ENCODE measurements at places on chromosomes 2 and 18.

GRCh38 chr2:80075719-80076118 is 228.8 kb downstream of the LRRTM1 start:
- H3K27ac ChIP-seq, result no peak overlapping the region
- DNase-seq, result no peak
- no peak overlapping the region for H3K4me3 ChIP-seq
- no peaks in the 10 kb centered on the region for H3K27me3 ChIP-seq
- no peaks in the 10 kb centered on the region for H3K36me3 ChIP-seq

DNA sequence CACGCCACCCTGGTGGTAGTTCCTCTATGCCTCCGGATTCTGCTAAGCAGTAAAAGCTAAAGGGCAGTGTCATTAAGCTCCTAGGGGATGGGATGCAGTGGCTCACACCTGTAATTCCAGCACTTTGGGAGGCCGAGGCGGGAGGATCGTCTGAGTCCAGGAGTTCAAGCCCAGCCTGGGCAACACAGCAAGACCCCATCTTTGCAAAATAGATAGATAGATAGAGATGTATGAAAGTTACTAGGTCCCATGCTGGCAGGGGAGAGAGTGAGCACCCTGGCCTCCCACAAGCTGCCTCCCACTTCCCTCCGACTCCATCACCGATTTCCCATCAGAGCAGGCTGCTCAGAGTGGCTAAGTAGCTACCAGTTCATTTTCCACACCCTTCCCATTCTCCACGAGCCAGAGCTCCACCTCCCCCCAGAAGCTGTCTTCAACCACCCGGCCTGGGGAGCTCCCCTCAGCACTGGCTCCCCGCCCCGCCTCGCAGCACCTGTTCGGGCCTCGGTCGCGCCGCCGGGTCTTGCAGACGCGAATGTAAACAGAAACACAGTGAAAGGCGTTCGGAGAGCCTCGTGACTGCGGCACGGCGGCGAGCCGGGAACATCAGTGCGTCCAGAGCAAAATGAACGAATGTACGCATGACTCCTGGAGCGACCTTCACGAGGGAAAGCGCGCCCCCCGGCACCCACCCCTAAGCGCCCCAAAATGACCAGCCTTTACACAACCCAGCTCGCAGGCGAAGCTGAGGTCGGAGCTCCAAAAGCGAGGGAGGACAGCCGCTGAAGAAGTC is 598 bp upstream of the CEP68 start:
- peak overlapping the region; percentile 97 for H3K4me3 ChIP-seq
- peaks cover 51% of the 10 kb centered on the region for H3K4me1 ChIP-seq
- H3K36me3 ChIP-seq, result no peaks in the 10 kb centered on the region
- H3K27me3 ChIP-seq, result no peaks in the 10 kb centered on the region

DNA sequence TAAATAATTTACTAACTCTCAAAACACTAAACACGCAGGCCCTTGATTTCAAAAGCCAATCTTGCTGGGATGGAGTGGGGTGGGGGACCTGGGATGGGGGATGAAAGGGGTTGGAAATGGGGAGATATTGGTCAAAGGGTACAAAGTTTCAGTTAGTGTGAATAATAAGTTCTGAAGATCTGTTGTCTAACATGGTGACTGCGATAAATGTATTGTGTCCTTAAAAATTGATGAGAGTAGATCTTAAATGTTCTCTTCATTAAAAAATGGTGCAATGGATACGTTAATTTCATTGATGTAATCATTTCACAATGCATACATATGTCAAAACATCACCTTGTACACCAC is 505 bp upstream of the ACYP2 start:
- H3K4me3 ChIP-seq, result peak overlapping the region; percentile 94
- H3K36me3 ChIP-seq, result peaks cover 10% of the 10 kb centered on the region
- peaks cover 11% of the 10 kb centered on the region for H3K4me1 ChIP-seq
- peak overlapping the region; percentile 95 for H3K27ac ChIP-seq
- no peak for DNase-seq
- H3K27me3 ChIP-seq, result no peaks in the 10 kb centered on the region

GRCh38 chr2:23322567-23323197 is 62.3 kb upstream of the KLHL29 start:
- no peak overlapping the region for H3K27ac ChIP-seq
- no peaks in the 10 kb centered on the region for H3K36me3 ChIP-seq
- no peaks in the 10 kb centered on the region for H3K4me1 ChIP-seq
- H3K4me3 ChIP-seq, result no peak overlapping the region
- H3K27me3 ChIP-seq, result peaks cover 32% of the 10 kb centered on the region
- no peak for DNase-seq

DNA sequence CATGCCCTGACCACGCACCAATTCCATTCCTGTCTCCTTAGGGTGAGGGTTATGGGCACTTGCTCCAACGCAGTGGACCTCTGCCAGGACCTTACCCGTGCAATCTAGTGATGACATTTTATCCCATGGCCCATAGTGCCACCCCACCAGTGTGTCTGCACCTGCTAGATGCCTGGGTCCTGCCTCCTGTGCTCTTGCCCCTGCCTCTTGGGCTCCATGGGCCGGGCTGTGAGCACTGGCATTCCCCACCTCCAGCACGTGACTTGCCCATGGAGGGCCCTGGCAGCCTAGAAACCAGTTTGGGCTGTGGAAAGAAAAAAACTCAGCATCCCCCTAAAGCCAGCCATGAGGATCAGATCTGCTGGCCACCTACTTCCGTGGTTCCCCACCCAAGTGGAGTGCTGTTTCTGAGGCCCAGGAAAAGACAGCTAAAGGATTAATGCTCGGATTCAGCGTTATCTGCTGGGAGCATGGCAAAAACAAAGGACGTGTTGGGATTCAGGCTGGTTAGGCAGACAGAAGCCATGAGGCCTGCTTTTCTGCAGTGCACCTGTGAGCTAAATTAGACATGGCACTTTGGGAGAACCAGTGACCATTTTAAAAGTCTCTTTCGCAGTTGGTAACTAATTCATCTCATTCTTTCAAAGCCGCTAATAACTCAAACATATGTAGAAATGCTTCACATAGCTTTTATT is 129.2 kb downstream of the ALPK2 start:
- no peaks in the 10 kb centered on the region for H3K36me3 ChIP-seq
- peaks cover 18% of the 10 kb centered on the region for H3K27me3 ChIP-seq
- DNase-seq, result no peak
- H3K27ac ChIP-seq, result no peak overlapping the region

GRCh38 chr2:19114754-19115231 is 243.6 kb downstream of the OSR1 start:
- H3K36me3 ChIP-seq, result no peaks in the 10 kb centered on the region
- no peak overlapping the region for H3K4me3 ChIP-seq
- H3K27me3 ChIP-seq, result no peaks in the 10 kb centered on the region
- DNase-seq, result no peak
- H3K4me1 ChIP-seq, result no peaks in the 10 kb centered on the region
- H3K27ac ChIP-seq, result no peak overlapping the region

- H3K4me1 ChIP-seq, result no peaks in the 10 kb centered on the region
- no peak overlapping the region for H3K27ac ChIP-seq
- DNase-seq, result no peak
- peaks cover 21% of the 10 kb centered on the region for H3K27me3 ChIP-seq
Observed at GRCh38 chr2:118710481-118710880, 137.0 kb downstream of the EN1 start.

DNA sequence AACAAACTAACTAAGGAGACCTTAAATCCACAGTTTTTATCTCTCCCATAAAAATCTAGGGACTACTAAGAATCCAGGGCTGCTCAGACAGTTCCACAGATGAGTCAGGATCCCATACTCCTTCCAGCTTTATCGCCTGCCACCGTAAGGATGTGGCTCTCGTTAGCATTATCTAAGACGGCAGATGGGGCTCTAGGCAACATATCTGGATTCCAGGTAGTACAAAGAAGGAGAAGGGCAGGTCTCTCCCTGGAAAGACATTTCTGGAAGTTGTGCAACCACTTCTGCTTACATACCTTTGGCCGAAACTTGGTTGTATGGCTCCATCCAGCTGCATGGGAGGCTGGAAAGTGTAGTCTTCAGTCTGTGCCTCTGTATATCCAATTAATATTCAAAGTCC is 149.4 kb downstream of the SP3 start:
- peaks cover 32% of the 10 kb centered on the region for H3K27me3 ChIP-seq
- no peak overlapping the region for H3K4me3 ChIP-seq
- no peak for DNase-seq
- no peaks in the 10 kb centered on the region for H3K36me3 ChIP-seq
- no peak overlapping the region for H3K27ac ChIP-seq

GRCh38 chr2:218644721-218645120 is 14.7 kb downstream of the ZNF142 start:
- DNase-seq, result no peak
- H3K27ac ChIP-seq, result peak overlapping the region; percentile 24
- H3K27me3 ChIP-seq, result no peaks in the 10 kb centered on the region
- H3K36me3 ChIP-seq, result peaks cover 22% of the 10 kb centered on the region

- peaks cover 5% of the 10 kb centered on the region for H3K27me3 ChIP-seq
- H3K4me1 ChIP-seq, result no peaks in the 10 kb centered on the region
- H3K36me3 ChIP-seq, result peaks cover 2% of the 10 kb centered on the region
- DNase-seq, result no peak
- no peak overlapping the region for H3K27ac ChIP-seq
Observed at GRCh38 chr18:48571639-48572384, 33.0 kb downstream of the CTIF start.

- DNase-seq, result no peak
- no peak overlapping the region for H3K4me3 ChIP-seq
- H3K27me3 ChIP-seq, result no peaks in the 10 kb centered on the region
- H3K27ac ChIP-seq, result no peak overlapping the region
- H3K4me1 ChIP-seq, result peaks cover 43% of the 10 kb centered on the region
- H3K36me3 ChIP-seq, result peaks cover 3% of the 10 kb centered on the region
Observed at GRCh38 chr2:8534729-8535468, 147.0 kb upstream of the ID2 start.

- no peaks in the 10 kb centered on the region for H3K36me3 ChIP-seq
- no peak overlapping the region for H3K4me3 ChIP-seq
- no peaks in the 10 kb centered on the region for H3K4me1 ChIP-seq
- H3K27ac ChIP-seq, result no peak overlapping the region
- no peak for DNase-seq
- peaks cover 15% of the 10 kb centered on the region for H3K27me3 ChIP-seq
Observed at GRCh38 chr2:233672886-233673285, 1.2 kb downstream of the UGT1A9 start.

- no peak overlapping the region for H3K27ac ChIP-seq
- no peaks in the 10 kb centered on the region for H3K36me3 ChIP-seq
- H3K27me3 ChIP-seq, result peaks cover 14% of the 10 kb centered on the region
- H3K4me3 ChIP-seq, result no peak overlapping the region
- H3K4me1 ChIP-seq, result peaks cover 7% of the 10 kb centered on the region
Observed at GRCh38 chr2:172168917-172169346, 66.2 kb upstream of the DLX2 start.

DNA sequence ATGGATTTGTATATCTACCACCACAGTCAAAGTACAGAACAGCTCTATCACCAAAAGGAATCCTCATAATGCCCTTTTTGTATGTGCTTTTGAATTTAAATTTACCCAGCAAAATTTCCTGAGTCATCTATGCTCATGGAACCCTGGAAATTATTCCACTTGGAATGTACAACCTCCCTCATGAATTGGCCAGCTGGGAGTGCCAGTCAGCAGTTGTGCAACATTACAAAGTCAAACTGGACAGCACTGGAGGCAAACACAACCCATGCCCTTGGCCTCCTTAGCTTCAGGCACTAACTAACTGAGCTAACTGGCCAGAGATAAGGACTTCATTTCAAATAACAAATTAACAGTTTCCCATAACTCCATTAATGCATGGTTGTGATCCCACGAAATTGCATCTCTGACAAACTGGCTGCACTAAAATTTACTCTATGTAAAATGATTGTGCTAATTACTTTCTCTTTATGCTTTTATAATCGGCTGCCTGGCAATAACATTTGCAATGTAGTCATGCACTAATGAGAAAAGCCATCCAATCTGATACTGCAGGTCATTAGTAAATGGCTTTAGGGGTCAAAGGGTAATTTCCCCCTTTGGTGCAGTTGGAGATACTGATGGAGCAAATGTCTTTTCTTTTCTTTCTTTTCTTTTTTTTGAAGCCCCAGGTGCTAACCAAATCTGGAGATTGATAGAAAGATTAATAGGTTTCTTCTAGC is 270.5 kb downstream of the ACTR3 start:
- H3K36me3 ChIP-seq, result no peaks in the 10 kb centered on the region
- DNase-seq, result no peak
- H3K27ac ChIP-seq, result no peak overlapping the region
- no peaks in the 10 kb centered on the region for H3K27me3 ChIP-seq
- no peak overlapping the region for H3K4me3 ChIP-seq

DNA sequence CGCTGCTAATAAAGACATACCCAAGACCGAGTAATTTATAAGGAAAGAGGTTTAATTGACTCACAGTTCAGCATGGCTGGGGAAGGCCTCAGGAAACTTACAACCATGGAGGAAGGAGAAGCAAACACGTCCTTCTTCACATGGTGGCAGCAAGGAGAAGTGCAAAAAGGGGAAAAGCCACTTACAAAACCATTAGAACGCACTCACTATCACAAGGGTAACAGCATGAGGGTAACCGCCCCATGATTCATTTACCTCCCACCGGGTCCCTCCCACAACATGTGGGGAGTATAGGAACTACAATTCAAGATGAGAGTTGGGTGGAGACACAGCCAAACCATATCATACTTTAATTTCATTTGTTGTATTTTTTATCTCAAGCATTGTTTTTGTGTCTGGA is 67.5 kb downstream of the ATP9B start:
- no peak for DNase-seq
- peaks cover 1% of the 10 kb centered on the region for H3K36me3 ChIP-seq
- H3K4me3 ChIP-seq, result no peak overlapping the region
- H3K27ac ChIP-seq, result no peak overlapping the region
- H3K4me1 ChIP-seq, result no peaks in the 10 kb centered on the region
- H3K27me3 ChIP-seq, result no peaks in the 10 kb centered on the region

DNA sequence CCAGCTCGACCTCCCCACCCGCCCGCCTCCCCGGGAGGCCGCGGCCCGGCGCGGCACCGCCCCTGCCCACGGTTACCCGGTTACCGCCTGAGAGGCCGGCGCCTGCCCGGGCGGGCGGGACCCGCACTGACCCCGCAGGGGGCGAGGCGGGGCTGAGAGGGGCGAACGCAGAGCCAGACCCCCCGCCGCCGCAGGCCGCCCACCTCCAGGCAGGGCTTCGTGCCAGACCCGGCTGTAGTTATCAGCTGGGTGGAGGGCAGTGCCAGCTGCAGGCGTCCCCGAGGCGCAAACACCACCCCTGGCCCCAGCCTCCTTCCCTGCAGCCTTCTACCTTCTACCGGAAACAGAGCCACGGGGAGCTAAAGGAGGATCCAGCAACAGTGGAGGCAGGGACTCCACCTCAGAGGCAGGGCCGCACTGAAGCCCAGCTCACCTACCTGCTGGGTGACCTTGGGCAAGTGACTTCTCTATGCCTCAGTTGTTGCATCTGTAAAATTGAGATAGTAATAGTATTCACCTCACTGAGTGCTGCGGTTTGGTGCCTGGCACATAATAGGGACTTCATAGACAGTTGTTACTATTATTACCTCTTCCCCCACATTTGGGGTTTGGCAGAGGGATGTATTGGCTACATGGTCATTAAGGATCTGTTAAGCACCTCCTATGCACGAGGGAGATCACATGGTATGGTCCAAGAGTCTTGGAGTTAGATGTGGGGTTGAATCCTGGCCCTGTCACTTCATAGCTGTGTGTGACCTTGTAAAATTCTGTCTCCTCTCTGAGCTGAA is 231.6 kb upstream of the SMAD2 start:
- no peak overlapping the region for H3K27ac ChIP-seq
- H3K4me1 ChIP-seq, result peaks cover 4% of the 10 kb centered on the region
- no peak for DNase-seq
- H3K36me3 ChIP-seq, result no peaks in the 10 kb centered on the region
- H3K4me3 ChIP-seq, result peak overlapping the region; percentile 71

GRCh38 chr2:153645599-153645998 is 167.0 kb upstream of the RPRM start:
- DNase-seq, result no peak
- no peak overlapping the region for H3K4me3 ChIP-seq
- no peak overlapping the region for H3K27ac ChIP-seq
- no peaks in the 10 kb centered on the region for H3K27me3 ChIP-seq
- H3K4me1 ChIP-seq, result no peaks in the 10 kb centered on the region

All from activated T-cell treated with anti-CD3 and anti-CD28 coated beads, Interleukin-2, amount 50 U/mL, for 72 hours (primary cell).